ENCODE measurements at places on chromosomes 1 and 21.

GRCh38 chr1:91854852-91855534 lies 31.0 kb downstream of the TGFBR3 start:
- DNase-seq = no peak

- no peak for DNase-seq
Observed at GRCh38 chr1:180365039-180365438, 135.0 kb downstream of the LHX4 start.

GRCh38 chr1:14826172-14826636 lies 227.7 kb downstream of the KAZN start:
- no peak for DNase-seq

DNA sequence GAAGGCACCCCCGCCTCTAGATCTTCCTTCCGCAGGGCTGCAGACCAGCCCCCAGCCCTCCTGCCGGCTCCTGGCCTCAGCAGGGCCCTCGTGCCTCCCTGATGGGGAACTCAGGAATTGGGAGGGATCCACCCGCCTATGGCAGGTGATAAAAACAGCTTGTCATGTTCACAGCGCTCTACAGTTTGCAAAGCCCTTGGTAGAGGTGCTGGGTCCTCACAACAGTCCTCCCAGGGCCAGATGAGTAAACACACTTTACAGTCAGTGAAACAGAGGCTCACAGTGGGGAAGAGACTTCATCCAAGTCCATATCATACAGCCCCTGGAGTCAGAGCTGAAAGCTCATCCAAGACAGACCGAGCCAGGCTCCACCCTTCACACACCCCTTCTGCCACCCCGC lies 97.0 kb upstream of the IFFO2 start:
- no peak for DNase-seq

DNA sequence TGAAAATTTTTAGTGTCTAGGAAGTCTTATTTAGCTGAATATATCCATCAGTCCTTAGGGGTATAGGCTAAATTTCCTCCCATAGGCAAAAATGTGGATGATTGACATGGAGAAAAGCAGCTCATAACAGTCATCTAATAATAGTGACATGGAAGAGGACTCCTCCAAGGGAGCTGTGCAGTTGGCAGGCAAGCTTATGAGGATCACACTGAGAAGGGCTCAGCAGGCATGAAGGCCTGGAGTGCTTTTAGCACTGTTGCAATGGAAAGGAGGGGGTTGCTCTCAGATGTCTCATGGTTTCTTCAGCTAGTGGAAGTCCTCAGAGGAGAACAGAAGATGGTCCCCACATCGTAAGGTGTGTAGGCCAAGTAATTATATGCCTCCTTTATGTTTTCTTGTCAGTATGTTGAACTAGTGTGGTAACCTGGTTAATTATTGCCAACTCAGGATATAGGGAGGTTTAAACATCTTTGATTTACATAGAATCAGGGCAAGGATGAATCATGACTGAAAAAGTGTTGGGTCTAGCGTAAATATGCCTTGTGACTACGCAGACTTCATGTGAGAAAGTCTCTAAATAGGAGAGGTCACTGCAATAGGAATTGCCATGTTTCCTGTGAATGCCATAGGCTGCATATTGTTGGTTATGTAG lies 18.9 kb downstream of the VN1R5 start:
- no peak for DNase-seq

DNA sequence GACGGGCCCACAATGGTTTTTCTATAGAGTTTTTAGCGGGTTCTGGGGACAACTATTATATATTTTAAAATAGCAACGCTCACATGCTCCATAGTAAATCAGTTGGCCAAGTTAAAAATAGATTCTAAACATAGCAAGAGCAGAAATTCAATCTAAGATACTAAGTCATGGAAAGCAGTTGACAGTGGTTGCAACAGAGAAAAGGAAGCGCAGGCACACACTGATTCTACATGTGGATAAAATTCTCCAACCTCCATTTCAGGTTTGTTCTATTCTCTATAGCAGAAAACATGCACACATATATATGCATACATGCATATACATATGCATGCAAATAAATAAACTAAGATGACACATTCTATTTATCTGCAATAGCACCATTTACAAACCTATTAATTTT lies 89.6 kb upstream of the HNRNPU start:
- DNase-seq = no peak

GRCh38 chr21:34642211-34643075 lies 26.4 kb upstream of the CLIC6 start:
- peak; percentile 10 for DNase-seq

DNA sequence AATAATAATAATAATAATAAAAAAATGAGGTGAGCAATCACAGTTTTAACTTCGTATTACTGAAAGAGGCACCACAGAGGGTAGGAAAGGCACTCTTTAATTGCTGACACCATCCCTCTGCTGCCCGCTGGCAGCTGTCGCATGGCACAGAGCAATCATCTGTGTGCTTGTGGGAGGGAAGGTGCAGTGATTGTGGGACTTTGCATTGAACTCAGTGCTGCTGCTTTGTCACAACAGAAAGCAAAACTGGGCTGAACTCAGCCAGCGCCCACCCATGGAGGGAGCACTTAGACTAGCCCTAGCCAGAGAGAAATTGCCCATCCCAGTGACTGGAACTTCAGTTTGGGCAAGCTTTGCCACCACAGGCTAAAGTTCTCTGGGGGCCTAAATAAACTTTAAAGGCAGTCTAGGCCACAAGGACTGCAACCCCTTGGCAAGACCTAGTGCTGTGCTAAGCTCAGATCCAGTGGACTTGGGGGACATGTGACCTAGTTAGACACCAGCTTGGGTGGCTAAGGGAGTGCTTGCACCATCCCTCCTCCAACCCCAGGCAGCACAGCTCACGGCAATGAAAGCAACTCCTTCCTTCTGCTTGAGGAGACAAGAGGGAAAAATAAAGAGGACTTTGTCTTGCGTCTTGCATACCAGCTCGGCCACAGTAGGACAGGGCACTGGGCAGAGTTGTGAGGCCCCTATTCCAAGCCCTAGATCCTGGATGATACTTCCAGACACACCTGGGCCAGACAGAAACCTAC lies 59.3 kb downstream of the WDR4 start:
- DNase-seq = no peak

DNA sequence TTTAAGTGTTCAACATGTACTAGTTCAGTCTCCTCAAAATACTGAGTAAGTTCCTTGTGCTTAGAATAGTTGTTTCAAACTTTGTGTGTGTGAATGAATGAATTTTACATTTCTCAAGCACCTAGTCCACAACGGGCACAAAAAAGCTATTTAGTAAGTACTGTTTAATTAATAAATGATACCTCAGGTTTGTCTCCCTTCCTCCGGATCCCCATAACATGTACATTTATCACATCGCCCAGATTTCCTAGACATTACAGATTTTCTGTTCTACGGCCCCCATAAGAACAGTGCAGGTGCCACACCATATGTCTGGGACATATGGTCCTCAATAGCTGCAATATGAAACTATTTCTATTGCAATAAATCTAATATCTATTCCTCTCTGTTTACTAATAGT lies 1.3 kb upstream of the TTF2 start:
- DNase-seq = no peak

DNA sequence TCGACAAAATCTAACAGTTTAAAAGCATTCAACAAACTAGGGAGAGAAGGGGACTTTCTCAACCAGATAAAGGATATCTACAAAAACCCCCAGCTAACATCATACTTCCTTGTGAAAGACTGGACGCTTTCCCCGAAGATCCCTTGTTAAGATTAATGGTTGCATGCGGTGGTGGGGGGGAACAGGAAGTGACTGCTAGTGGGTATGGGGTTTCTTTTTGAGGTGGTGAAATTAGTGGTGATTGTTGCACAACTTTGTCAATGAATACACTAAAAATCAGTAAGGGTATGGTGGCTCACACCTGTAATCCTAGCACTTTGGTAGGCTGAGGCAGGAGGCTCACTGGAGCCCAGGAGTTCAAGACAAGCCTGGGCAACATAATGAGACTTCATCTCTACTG lies 26.9 kb upstream of the EYA3 start:
- DNase-seq = no peak

DNA sequence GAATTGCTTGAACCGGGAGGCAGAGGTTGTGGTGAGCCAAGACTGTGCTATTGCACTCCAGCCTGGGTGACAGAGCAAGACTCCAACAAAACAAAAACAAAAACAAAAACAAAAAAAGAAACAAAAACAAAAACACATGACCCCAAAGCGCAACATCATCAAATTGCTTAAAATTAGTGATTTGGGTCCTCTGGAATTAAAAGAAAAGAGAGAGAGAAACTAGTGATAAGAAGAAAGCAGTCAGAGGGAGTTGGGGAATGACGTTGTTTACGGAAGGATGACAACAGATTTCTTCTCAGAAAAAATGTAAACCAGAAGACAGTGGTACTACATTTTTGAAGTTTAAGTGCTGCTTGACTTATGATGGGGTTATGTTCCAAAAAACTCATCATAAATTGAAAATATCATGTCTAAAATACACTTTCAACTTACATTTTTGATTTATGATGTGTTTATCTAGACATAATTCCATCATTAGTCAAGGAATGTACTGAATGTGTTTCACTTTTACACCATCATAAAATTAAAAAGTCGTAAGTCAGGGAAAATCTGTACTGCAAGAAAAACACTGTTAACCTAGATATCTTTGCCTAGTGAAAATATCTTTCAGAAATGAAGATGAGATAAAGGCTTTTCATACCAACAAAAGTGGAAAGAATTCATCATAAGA lies 88.0 kb downstream of the MT1HL1 start:
- no peak for DNase-seq

- no peak for DNase-seq
Observed at GRCh38 chr1:160547422-160547821, 24.4 kb upstream of the SLAMF6 start.

DNA sequence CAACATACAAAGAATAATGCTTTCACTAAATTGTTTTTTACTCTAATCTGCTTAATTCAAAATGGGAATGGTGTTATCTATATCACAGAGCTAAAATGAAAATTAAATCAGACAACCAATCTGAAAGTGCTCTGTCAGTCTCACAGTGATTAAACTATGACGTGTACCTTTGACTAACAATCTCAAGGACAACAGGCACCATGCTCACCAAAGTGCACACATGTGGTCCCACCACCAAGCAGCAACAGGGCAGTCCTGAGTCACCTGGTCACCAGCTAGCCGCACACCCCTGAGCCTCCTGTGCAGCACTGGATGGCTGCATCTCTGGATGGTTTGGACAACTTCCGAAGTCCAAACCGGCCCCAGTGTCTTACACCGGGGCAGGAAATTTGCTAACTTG lies 54.5 kb upstream of the NADK start:
- DNase-seq = no peak

GRCh38 chr1:99544328-99544727 lies 101.6 kb upstream of the PALMD start:
- DNase-seq = peak; percentile 8

- DNase-seq = peak; percentile 2
Observed at GRCh38 chr1:188782220-188782841, 1695.3 kb downstream of the BRINP3 start.

GRCh38 chr1:77228836-77229235 lies 9.6 kb upstream of the PIGK start:
- DNase-seq = no peak

- no peak for DNase-seq
Observed at GRCh38 chr1:245332513-245332912, 177.7 kb downstream of the KIF26B start.

DNA sequence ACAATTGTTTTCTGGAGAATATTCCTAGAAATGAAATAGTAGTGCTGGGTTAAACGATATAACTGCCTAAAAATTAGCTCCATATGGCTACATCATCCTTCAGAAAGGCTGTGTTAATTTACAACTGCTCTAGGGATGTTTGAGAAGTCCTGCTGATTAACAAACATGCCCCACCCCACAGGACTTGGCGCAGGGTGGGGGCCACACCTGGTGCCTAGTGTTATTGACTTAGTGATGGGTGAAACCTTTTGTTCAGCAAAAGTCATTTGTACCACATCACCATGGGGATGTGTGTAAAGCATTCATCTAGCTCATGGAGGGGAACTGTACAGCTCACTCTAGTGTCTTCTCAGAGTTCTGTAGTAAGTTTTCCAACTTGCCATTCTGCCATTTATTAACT lies 492.8 kb downstream of the CAMTA1 start:
- DNase-seq = no peak

GRCh38 chr1:116988908-116989307 lies 12.7 kb upstream of the CD101 start:
- DNase-seq = no peak

- no peak for DNase-seq
Observed at GRCh38 chr1:70706381-70707037, 295.4 kb downstream of the CTH start.

GRCh38 chr1:82587371-82587770 lies 786.6 kb downstream of the ADGRL2 start:
- no peak for DNase-seq

GRCh38 chr1:242569867-242570266 lies 45.4 kb upstream of the PLD5 start:
- no peak for DNase-seq

GRCh38 chr21:40020651-40021050 lies 153.4 kb downstream of the PCP4 start:
- no peak for DNase-seq

DNA sequence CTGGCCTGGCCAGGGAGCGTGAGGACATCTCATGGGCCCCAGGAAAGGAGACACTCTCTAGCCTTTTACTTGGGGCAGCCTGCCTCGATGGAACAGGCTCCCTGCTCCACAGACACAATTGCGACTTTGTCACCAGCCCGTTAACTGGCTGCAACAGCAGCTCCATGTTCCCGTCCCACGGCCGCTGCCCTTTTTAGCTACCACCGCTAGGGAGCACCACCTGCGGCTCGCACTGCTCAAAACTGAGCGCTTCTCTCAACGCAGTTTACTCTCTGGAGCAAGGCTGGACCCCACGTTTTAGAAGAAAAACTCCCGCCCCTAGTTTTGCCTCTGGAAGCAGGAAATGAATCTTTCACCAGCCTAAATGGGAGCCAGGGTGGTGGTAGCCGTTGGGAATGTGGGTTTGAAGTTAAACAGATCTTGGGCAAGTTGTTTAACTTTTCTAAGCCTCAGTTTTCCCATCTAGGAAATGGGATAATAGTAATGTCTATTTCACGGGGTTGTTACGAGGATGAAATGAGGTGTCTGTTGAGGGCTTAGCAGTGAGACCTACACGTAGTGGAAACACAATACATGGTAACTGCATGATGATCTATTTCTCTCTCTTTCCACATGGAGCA lies 3.5 kb upstream of the LRRC38 start:
- DNase-seq = no peak

All from PC-9 (cell line).